ENCODE measurements at places on chromosomes 12 and 14.
A peak's percentile ranks its signal among the peaks of the same experiment; 100 is the strongest.

DNA sequence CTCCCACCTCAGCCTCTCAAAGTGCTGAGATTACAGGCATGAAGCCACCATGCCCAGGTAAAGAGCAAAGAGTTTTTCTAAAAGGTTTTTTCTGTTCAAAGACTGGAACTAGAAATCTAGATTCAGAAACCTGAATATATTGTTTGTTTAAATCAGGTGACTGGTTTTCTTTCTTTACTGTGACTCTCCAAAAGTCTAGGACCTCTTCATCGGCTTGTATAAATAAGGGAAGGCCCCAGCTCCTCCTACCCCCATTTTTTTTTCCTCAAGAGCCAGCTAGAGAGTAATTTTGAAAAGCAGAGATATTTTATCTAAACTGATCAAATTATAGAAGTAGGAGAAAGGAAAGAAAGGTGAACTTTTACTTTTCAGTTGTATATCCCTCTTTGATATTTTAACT, 48.0 kb downstream of the TMEM116 start:
- no peak for DNase-seq

DNA sequence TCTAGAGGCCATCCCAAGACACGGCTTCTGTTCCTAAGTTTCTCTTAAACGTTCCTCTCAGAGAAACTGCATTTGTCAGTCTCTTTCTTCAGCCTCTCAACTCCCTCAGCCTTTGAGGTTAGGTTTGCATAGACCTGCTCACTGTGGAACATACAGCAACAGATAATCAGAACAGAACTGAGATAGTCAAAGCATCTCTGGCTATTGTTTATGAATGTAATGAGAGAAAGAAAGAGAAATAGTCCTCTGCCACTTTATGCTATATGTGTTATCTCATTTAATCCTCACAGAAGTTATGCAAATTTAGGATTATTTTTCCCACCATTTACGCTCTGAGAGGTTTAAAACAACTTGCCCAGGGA, 190.6 kb downstream of the PHLDA1 start:
- DNase-seq = no peak

- DNase-seq = no peak
Observed at GRCh38 chr14:74141703-74142102, 56.9 kb downstream of the LIN52 start.

- no peak for DNase-seq
Observed at GRCh38 chr12:100493396-100494012, 19.8 kb downstream of the NR1H4 start.

- DNase-seq = no peak
Observed at GRCh38 chr12:29281371-29282005, 99.5 kb downstream of the ERGIC2 start.

- DNase-seq = no peak
Observed at GRCh38 chr14:95857275-95857674, 19.4 kb upstream of the TUNAR start.

GRCh38 chr12:66337381-66338010, 35.2 kb downstream of the HELB start:
- no peak for DNase-seq

DNA sequence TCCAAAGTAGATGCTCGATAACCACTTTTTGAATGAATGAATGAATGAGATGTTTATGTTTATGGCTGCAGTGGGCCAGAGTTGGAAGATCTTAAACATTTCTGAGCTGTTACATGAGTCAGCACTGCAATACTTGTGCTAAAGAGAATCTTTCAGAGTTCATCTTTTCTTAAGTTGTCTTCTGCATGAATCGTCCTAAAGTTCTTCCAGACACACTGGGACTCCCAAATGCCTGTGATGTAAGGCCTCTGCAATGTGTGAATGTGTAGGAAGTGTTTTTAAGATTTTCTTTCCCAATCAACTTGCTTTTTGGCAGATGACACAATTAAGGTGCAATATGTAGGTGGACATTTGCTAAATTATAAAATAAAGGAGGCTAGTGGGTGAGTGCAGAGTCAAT, 50.3 kb upstream of the TRIM9 start:
- no peak for DNase-seq

- peak; percentile 8 for DNase-seq
Observed at GRCh38 chr12:39272871-39273655, 169.9 kb downstream of the KIF21A start.

GRCh38 chr14:35247777-35248475, 44.3 kb upstream of the PSMA6 start:
- no peak for DNase-seq

Measured in CD8-positive, alpha-beta T cell (primary cell).